Stimulated activated CD8-positive, alpha-beta memory T cell treated with anti-CD3 and anti-CD28 coated beads, Interleukin-4, amount 100 ng/mL, for 48 hours (primary cell): ENCODE measurements at places on chromosomes 12 and 14.

DNA sequence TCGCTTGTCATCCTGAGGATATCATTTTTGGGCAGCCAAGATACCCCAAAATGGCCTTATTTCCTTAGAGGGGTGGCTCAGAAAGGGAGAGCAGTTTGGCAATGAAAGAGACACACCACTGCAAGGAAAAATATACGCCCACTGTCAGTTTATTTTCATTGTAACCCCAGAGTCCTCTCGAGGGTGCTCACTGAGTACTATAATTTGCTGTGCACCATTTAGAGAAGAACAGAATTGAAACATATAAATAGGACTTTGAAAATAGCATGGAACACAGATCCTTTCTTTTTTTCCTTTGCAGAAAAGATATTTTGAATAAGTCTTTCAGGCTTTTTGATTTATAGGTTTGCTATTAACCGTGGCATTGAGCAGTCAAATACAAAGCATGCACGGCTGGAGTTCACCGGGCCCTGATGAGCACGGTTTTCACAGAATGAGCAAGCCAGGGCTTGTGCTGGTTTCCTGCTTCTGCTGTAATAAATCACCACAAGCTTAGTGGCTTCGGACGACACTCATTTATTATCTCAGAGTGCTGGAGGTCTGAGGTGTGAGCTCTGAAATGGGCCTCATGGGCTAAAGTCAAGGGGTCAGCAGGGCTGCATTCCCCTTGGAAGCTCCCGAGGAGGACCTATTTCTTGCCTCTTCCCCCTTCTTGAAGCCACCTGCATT, 152.3 kb downstream of the ZNF664 start:
- no peak for DNase-seq

DNA sequence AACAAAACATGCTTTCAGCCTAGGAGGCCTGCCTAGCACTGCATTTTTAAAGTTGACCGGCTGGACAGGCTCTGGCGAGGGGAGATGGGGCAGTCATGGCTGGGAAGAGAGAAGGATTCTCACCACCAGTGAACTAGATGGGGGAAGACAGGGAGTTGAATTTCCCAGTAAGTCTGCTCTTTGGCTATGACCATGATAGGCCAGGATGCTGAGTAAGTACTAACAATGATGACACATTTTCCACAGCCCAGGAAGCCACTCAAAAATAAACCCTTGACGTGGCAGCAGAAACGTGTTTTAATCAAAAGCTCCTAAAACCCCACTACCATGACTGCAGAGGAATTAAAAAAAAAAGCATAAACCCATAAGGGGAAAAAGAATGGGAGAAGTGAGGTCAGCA, 19.0 kb downstream of the KCTD10 start:
- no peak for DNase-seq

GRCh38 chr12:118763234-118763633, 218.1 kb upstream of the SRRM4 start:
- no peak for DNase-seq

GRCh38 chr12:4217091-4217490, 56.5 kb upstream of the CCND2 start:
- no peak for DNase-seq

DNA sequence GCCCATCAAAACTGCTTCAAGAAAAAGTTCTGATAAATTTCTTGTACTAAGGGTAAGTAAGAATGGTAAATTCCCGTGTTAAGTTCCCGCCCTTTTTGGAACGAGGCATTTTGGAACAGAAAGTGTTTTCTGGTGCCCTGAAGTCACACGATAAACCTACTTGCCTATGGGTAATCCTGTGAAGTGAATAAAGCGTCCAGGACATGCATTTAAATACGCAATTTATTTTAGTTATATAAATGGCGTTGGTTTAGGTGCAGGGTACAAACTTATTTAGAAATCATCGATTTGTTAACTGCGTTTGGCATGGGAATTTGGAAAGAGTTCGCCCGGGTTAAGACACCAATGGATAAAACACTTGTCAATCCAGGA, 715 bp upstream of the RAP1B start:
- DNase-seq: no peak
